Neural progenitor cell (in vitro differentiated cells): ENCODE measurements at places on chromosomes 16 and 17. TPM values are rescaled to one million over a fixed set of nuclear protein-coding genes. Genes with fewer than 3 reads are reported as not detected.

DNA sequence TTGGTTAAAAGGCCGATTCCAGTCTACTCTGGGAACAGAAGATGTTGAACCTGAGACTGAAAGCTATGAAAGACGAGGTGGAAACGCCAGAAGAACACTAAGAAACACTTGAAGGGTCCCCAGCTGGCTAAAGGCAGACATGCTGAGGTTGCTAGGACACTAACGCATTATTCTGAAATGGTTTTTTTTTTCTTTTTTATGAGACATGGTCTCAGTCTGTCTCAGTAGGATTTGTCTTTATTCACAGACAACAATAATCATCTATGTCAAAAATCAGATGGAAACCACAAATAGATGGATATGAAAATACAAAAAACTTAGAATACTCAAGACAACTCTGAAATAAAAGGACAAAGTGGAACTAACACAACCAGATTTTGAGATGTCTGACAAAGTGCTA lies 35.0 kb upstream of the RASD1 start:
- DNase-seq: no peak

The SLFN14 gene
- not detected in 2 replicates for total RNA-seq

DNA sequence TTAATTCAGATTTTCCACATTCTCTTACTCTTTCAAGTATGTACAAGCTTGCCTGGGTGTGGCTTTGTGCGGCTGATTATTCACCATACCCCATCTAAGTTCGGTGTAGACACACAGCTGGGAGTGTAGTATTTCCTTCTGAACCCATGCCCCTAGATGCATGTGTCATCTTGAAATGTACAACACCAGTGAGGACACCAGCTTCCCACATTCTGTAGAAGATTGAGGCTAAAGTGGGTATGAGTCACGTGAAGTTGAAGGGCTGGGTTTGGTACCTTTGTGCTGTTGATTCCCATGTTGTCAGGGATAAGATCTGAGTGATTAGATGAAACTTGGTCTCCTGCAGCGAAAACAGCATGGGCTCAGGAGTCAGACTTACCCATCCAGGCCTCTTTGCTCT lies 14.6 kb upstream of the DHX8 start:
- DNase-seq: no peak

The LLGL2 gene
- total RNA-seq: 16.6 and 60.2 TPM in 2 replicates

- no peak for DNase-seq
Observed at GRCh38 chr16:38941-39892, 14.2 kb downstream of the POLR3K start.

The OR1F1 gene
- not detected in 2 replicates for total RNA-seq

The OR1A2 gene
- total RNA-seq: not detected in 2 replicates

- no peak for DNase-seq
Observed at GRCh38 chr17:17153071-17153470, 53.1 kb downstream of the PLD6 start.

GRCh38 chr17:73785958-73786743 lies 141.9 kb upstream of the SDK2 start:
- peak; percentile 89 for DNase-seq

DNA sequence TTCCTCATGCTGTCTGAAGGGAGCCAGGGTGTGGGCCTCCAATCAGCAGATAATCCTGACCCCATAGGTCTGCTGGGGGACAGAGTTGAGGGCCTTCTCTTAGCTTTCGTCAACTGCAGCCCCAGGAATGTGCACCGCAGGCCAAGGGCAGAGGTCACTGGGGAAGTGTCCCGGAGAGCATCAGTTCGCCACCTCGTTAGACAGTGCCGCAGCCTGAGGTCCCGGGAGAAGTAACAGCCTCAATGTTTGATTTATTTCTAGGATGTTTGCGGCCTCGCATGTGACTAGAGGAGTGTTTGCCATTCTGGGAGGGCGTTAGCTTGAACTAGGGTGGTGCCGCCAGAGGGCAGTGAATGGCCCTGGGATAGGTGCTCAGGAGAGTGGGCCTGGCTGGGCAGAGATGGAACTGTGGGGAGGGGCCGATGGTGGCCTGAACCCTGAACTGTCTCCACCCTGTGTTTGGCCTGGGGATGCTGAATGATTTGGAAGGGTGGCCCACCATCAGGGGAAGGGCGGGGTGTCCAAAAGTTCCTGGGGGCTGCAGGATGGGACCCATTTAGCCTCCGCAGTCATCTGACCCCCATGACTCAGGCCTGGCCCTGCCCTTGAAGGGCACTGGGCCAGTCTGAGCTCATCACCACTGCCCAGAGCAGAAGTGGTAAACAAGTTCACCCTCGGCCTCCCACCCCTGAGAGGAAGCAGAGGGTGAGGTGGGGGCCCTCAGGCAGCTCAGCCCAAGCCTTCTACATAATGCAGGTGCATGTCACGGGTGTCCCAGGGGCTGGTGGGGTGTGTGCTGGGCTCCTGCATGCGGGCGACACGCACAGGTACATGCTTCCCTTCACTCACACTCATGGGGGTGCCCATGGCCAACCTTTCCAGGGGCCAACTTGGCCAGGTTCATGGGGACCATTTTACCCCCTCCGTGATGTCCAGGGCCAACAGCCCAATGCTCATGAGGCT lies 12.4 kb upstream of the TAC4 start:
- DNase-seq: peak; percentile 38

- DNase-seq: no peak
Observed at GRCh38 chr16:78969721-78970120, 630.8 kb downstream of the MAF start.

GRCh38 chr17:7176841-7177190 lies 2.4 kb downstream of the ASGR1 start:
- DNase-seq: peak; percentile 60

GRCh38 chr17:58706351-58707140 lies 14.1 kb downstream of the RAD51C start:
- DNase-seq: no peak

DNA sequence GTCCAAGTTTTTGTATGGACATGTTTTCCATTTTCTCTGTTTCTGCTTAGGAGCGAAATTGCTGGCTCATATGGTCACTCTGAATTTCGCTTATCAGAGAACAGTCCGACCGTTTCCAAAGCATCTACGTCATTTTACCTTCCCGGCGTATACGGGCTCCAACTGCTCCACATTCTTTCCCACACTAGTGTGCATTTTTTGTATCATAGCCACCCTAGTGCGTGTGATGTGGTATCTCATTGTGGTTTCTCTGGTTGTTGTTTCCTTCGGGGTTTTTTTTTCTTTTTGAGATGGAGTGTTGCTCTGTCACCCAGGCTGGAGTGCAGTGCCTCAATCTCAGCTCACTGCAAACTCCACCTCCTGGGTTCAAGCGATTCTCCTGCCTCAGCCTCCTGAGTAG lies 31.0 kb upstream of the BHLHA9 start:
- no peak for DNase-seq

The SEZ6 gene
- 1.5 and 4.9 TPM in 2 replicates for total RNA-seq

DNA sequence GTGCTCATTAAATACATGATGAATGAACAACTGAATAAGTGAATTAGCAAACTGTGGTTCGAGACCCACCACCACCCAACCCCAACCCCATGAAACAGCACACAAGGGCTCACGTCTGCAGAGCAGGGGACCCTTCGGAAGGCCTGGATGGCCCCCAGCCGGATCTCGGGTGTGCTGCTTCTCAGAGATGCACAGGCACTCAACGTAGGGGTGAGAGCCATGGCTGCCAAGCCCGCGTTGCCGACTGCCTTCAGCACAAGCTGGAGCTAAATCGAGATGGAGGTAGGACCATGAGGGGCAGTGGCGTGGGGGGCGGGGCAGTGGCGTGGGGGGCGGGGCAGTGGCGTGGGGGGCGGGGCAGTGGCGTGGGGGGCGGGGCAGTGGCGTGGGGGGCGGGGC lies 93.2 kb downstream of the LITAF start:
- DNase-seq: no peak

- no peak for DNase-seq
Observed at GRCh38 chr17:40496634-40497420, 4.6 kb downstream of the TNS4 start.

The FAM171A2 gene
- total RNA-seq: 18.1 and 68.1 TPM in 2 replicates

The GAN gene
- 22.0 and 25.5 TPM in 2 replicates for total RNA-seq

GRCh38 chr17:32152130-32152529 lies 9.8 kb downstream of the RHOT1 start:
- DNase-seq: no peak

DNA sequence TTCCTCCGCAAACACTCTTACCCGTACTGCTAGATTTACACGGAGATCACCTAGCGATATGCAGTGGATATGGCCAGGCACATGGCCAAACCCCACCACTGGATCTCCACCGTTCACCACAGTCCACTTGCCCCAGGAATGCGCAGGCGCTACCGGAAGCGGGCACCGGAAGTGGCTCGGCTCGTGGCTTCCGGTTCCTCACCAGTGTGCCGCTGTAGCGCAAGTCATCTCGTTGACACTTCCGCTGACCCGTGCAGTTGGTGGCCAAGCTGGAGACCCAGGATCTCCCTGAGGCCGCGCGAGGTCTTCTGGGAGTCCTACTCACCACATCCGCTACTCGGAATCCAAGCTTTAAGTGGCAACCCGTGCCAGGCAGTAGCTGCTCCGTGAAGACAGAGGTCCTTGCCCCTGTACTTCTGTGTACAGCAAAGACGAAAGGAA lies 11.5 kb downstream of the ZNF597 start:
- no peak for DNase-seq

DNA sequence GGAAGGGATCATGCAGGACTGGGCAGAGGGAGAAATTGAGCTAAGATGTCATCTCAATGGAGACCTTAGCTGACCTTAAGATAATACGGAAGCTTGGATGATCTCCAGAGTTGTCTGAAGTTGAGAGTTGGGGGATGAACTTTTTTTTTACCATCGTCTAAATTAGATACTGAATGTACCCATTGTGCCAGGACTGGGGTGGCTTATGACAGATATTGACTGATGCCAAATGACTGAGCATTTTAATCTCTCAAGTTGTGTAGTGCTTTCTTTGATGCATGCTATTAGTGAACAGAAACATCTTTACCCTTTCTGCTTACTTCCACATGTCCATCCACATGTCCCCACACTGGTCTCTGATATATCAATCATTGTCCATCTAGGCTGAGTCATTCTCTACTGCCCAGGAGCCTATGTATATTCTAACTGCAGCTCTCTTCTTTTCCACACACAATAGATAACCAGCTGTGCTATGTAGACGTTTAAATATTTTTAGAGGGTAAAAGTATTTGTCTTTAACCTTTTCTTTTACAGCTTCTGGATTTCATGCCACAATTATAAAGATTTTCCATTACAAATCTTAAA lies 60.2 kb upstream of the ZKSCAN2 start:
- DNase-seq: no peak
